ENCODE measurements at places on chromosomes 4 and X.

DNA sequence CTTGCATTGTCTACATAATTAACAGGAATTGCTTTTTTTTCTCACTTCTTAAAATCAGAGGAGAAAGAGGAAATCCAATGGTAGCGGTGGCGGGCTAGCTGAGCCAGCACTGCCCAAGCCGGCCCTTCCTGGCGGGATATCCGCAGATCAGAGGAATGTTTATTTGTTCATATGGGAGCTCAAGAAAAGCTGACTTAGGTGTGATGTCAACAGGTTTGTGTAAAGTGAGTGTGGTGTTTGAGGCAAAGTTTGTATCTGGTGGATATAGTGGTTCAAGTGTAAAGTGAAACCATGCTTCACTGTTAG is 466 bp upstream of the SLC39A8 start:
- DNase-seq, result no peak

- no peak for DNase-seq
These were observed 41.3 kb upstream of the ZCCHC13 start for GRCh38 chrX:74262452-74263209.

DNA sequence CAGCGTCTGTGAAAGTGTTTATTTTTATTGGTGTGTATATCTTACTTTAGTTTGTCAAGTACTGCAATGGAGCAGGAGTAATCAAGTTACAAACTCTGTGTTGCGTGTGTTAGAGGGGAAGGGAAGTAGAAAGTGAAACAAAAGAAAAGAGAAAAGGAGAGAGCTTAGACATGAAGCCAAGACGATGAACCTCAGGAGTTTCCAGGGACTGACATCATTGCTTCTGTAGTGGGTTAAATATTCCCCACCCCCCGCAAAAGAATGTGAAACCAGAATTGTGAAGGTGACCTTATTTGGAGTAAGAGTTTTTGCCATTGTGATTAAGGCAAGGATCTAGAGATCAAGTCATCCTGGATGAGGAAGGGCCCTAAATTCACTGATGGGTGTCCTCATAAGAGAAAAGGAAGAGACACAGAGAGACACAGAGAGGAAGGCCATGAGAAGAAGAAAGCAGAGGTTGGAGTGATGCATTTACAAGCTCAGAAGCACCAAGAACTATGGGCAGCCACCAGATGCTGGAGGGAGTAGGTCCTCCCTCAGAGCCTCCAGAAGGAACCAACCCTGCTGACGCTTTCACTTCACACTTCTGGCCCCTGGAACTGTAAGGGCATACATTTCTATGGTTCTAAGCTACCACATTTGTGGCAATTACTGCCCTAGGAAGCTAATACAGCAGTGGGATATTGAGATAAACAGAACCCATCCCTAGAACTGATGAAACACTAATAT is 173.6 kb upstream of the SFRP2 start:
- no peak for DNase-seq

GRCh38 chr4:11698846-11699590 is 270.3 kb upstream of the HS3ST1 start:
- no peak for DNase-seq

GRCh38 chrX:133412246-133412645 is 3.0 kb downstream of the GPC4 start:
- no peak for DNase-seq

- no peak for DNase-seq
These were observed 14.5 kb downstream of the TNIP2 start for GRCh38 chr4:2741626-2742025.

GRCh38 chr4:22019676-22020075 is 71.1 kb upstream of the KCNIP4 start:
- no peak for DNase-seq

DNA sequence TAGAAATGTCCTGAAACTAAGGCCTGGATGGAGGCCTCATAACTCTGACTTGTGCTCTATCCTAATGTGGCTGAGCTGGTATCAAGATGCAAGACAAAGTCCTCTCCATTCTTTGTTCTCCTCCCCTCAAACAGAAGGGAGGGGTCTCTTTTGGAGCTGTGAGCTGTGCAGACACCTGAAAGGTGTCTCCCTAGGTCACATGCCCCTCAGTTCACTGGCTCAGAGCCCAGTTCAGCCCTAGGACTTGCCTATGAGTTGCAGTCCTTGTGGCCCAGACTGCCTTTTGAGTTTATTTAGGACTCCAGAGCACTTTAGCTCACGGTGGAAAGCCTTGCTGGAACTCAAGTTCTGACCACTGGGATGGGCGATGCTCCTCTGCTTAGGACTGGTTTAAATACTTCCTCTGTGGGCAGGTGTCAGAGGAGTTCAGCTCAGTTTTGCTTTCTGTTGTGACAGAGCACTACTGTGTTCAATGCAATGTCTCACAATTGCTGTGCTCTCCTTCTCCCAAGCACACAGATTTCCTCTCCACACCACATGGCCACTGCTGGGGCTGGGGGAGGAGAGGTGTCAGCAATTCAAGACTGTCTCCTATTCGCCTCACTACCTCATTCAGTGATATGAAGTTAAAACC is 84.8 kb upstream of the ZNF827 start:
- DNase-seq, result no peak

DNA sequence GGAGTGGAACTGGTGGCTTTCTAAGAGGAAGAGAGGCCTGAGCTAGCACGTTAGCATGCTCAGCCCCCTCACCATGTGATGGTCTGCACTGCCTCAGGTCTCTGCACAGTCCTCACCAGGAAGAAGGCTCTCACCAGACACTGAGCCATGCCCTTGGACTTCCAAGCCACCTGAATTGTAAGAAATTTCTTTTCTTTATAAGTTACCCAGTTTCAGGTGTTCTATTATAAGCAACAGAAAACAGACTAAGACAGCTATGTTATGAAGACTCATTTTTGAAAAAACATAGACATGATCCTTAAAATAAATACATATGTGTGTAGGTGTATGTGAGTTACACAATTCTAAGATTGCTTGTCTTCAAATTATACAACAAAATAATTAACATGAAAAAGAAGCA is 74.7 kb downstream of the CEP44 start:
- DNase-seq, result no peak

- DNase-seq, result no peak
These were observed 145.7 kb upstream of the QRFPR start for GRCh38 chr4:121526509-121526908.

GRCh38 chr4:132180020-132180427 is 969.1 kb upstream of the PCDH10 start:
- DNase-seq, result no peak

GRCh38 chr4:130738233-130738632 is 1642.3 kb downstream of the C4orf33 start:
- DNase-seq, result no peak

GRCh38 chr4:35649778-35650177 is 594.5 kb downstream of the ARAP2 start:
- no peak for DNase-seq
